ENCODE measurements at places on chromosomes 4 and X.

GRCh38 chr4:152676052-152676854, 3.5 kb downstream of the TMEM154 start:
- DNase-seq, result no peak

DNA sequence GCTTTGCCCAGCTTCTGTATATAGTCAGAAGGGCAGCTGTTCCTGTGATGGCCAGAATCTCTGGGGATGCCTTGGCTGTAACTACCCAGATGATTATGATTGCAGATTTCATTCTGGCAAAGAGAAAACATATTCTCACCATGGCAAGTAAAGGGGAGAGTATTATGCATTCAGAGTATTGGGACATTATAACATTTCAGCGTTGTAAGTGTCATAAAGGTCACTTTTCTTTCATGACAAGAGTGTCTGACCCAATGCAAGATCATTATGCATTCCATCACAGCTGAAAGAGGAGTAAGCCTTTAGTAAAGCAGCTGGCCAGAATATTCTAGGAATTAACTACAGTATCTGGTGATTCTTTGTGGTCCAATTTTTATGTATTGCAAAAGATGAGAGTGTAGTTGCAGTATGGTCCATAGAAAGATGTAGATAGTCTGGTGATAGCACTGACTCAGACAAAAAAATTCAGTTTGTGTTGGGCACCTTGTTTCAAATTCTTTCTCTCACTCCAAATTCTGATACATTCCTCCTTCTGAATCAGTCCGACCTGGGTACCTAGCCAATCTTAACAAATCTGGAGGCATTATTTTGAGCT, 2366.3 kb downstream of the PCDH7 start:
- no peak for DNase-seq

DNA sequence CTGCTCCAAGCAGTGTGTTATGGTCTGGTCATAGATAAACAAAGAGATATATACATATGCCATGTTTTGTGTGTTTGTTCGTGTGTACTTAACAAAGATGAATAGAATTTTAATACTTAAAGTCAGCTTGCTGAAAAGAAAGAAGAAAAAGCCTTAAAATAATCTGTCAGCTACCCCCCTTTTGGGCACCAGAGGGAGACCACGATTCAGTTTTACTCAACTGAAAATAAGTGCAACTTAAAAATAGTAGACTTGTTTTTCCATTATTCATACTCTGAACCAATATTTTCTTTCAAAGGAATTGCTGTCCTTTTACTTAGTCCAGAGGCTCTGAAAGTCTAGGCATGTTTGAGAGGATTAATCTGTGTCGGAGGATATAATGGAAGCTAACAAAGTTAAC, 181.7 kb upstream of the AGTR2 start:
- no peak for DNase-seq

- no peak for DNase-seq
Observed at GRCh38 chr4:25310803-25311166, 1.8 kb upstream of the ZCCHC4 start.

- no peak for DNase-seq
Observed at GRCh38 chr4:48766131-48766792, 13.8 kb downstream of the FRYL start.

- no peak for DNase-seq
Observed at GRCh38 chr4:151459375-151459774, 50.4 kb downstream of the FHIP1A start.

DNA sequence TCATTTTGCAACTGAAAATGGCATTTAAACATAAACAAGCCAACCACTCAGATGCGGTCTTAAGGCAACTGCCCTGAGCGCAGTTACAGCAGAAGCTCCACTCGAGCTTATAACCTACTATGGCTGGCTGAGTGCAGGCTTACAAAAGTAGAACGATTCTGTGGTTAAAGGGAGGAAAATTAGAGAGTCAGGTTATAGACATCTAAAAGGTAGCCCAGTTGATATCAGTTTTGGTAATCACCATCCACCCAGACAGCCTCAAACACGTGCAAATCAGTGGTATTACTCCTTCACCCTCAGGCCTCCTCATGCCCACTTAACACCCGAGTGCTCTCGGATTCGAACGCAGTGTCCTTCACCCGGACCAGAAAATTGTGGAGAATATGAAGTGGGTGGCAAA, 3.1 kb downstream of the LEF1 start:
- DNase-seq, result no peak
